A549 treated with Hydrocortisone at 1 μM for 4 hours (cell line): ENCODE measurements at places on chromosomes 11 and 22. TPM values are rescaled to one million over a fixed set of nuclear protein-coding genes. Genes with fewer than 3 reads are reported as not detected.

Gene SYT7
- total RNA-seq, result 1.0 to 1.4 TPM (median 1.1 TPM) in 5 replicates

Gene MYOD1
- 0.06 to 0.08 TPM in 2 of 5 replicates, not detected in the others for total RNA-seq

Gene MPPED2
- total RNA-seq, result not detected in 5 replicates

Gene LRRC75B
- 5.2 to 8.9 TPM (median 8.1 TPM) in 5 replicates for total RNA-seq

Gene TIRAP
- total RNA-seq, result 5.4 to 7.3 TPM (median 6.2 TPM) in 5 replicates

Gene ARHGEF17
- total RNA-seq, result 9.5 to 12.1 TPM (median 10.7 TPM) in 5 replicates

Gene TSGA10IP
- not detected in 5 replicates for total RNA-seq

Gene CNTN5
- total RNA-seq, result not detected in 5 replicates

Gene BDNF
- 7.6 to 10.1 TPM (median 8.9 TPM) in 5 replicates for total RNA-seq

Gene LUZP2
- total RNA-seq, result not detected in 5 replicates

Gene OR52A1
- total RNA-seq, result not detected in 5 replicates

Gene MMP8
- total RNA-seq, result not detected in 5 replicates

Gene FREY1
- total RNA-seq, result 0.29 to 0.59 TPM (median 0.32 TPM) in 5 replicates

Gene GAS2
- 0.35 to 1.2 TPM (median 0.93 TPM) in 5 replicates for total RNA-seq

Gene MMP3
- 0.12 TPM in 1 of 5 replicates, not detected in the others for total RNA-seq
